ENCODE measurements at places on chromosomes 4 and X.

DNA sequence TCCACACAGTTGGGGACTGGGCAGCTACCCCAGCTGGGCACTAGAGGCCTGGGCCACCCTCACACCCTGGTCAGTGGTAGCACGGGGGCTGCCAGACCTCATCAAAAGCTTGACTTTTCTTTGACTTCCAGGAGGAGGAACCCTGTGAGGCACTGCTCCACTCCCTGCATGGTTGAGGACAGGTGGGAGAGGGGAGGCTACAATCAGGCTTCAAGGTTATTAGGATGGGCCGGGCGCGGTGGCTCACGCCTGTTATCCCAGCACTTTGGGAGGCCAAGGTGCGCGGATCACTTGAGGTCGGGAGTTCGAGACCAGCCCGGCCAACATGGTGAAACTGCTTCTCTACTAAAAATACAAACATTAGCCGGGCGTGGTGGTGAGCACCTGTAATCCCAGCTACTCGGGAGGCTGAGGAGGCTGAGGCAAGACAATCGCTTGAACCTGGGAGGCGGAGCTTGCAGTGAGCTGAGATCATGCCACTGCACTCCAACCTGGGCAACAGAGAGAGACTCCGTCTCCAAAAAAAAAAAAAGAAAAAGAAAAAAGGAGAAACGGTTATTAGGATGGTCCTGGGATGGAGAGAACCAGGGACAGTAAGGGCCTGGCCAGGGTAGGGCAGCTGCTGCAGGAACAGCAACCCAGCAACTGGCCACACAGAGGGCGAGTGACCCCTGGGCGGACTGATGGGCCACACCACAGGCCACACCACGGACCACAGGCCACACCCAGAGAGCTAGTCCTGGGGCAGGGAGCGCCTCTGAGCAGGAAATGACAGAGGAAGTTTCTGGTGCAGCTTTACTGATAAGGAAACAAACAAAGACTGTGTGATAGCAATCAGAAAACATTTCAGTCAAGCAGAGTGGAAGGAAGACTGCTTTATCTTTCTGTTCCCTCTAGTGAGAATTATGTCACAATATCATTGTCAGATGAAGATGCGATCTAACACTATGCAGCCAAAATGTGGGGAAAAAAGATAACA is 20.5 kb upstream of the OPN1LW start:
- DNase-seq, result peak; percentile 7

- DNase-seq, result no peak
Measured at GRCh38 chr4:8834681-8835220, 36.9 kb downstream of the HMX1 start.

DNA sequence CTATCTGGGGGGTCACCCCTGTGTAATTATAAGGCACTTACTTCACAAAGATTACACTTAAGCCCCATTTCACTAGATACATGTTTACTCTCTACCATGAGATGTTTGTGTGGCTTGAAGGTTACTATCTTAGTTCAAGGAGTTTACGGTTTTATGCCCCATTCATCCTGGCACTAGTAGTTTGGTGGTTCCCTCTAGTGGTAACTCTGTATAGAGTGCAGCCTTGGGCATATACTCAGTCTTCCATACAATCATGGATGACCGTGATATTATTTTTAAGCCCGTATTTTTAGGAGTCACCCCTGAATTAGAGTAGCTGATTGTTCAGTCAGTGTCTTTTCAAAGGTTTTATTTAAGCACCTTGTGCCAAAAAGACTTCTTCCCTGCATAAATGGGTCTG is 109.9 kb upstream of the FAM47C start:
- no peak for DNase-seq

- peak; percentile 92 for DNase-seq
Measured at GRCh38 chr4:82890901-82891706, at the start of gene SEC31A. SEC31A (minus strand) TSS chr4:82891153; CDS start chr4:82881936, 9,217 bp downstream.

DNA sequence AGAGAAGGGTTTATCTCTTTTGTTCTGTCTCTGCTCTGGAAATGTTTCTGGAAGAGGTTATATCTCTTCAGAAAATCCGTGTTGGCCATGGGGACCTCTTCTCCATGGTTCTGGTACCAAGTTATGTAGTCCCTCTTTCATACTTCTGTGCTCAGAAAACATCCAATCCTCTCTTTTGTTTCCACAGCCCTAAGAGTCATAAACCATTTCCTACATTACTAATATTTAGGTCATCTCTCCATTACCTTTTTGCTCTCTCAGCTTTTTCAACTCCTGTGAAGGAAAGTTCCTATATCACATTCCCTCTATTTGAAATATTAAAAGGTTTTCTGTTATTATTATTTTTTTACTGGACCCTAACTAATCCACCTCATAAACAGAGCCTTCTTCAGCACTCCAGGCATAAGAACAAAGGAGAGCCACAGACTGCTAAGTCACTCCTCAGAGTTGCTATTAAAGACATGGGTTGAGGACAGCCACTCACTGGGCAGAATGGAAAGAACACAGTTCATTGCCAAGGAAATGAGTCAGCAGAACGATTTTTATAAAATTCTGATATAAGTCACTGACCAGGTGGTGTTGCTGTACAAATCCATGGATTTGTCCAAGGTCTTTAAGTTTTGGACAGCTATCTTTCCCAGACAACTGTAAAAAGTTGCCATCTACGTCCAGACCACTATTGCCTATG is 122.4 kb upstream of the NPY2R start:
- DNase-seq, result no peak

DNA sequence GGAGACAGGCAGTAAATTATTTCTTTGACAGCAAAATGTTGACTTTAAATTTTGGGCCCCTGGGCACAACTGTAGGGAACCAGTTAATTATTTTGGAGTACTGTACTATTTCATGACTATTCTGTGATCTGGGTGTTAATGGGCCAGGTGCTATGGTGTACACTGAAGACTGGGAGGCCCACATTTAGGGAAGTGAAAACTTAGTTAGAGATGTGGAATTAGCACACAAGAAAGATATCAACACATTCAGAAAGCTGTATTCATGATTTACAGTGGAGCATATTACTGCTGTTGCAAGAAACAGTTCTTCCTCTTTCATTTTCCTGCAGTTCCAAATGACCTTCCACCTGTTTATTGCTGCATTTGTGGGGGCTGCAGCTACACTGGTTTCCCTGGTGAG is 12.4 kb downstream of the PLP1 start:
- DNase-seq, result no peak

GRCh38 chrX:155031657-155032056 is 5.0 kb downstream of the FUNDC2 start:
- no peak for DNase-seq

- no peak for DNase-seq
Measured at GRCh38 chrX:112731793-112732192, 52.1 kb upstream of the LHFPL1 start.

DNA sequence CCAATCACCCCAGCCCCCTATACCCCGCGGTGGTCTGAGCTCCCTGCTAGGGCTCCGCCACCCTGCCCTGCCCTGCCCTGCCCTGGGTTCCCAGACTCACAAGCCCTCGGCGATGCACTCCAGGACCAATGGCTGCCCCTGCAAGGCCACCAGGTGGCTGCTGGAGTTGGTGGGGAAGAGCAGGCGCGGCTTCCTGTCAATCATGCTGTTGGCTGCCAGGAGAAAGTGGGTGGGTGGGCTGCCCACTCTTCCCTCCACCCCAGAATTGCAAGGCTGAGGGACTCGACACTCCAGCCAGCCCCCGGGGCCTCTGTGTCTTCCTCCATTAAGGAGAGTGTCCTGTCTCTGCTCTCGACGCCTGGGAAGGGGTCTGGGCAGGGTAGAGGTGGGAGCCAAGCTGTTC is 15.7 kb downstream of the L1CAM start:
- DNase-seq, result no peak

DNA sequence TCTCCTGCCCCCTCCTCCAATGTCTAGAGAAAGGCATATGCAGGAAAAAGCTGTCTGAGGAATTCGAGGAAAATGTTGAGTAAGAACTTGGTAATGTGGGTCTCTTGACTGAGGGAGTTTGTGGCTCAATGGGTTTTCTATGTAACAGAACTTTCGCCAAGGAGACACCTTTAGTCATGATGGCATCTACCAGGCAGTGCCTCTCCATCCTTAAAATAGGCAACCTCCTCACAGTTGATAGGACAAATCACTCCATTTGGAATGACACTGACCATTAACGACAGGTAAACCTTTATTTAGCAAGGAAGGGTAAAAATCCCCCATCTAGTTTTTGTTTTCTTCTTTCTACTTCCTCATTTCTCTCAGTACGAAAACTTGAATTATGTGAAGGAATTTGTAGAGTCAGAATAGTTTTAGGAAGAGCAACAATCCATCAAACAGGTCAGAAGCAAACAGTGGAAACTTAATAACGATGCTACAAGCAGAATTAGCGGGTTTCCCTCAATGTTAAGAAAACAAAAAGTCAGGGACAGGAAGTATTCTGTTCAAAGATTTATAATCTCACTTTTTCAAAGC is 2.7 kb downstream of the GSX2 start:
- no peak for DNase-seq

GRCh38 chrX:38898261-38898660 is 97.0 kb downstream of the MID1IP1 start:
- DNase-seq, result peak; percentile 10

- DNase-seq, result peak; percentile 15
Measured at GRCh38 chr4:140326395-140326993, 47.0 kb upstream of the SCOC start.

GRCh38 chr4:183146478-183146877 is 47.4 kb downstream of the WWC2 start:
- DNase-seq, result no peak

DNA sequence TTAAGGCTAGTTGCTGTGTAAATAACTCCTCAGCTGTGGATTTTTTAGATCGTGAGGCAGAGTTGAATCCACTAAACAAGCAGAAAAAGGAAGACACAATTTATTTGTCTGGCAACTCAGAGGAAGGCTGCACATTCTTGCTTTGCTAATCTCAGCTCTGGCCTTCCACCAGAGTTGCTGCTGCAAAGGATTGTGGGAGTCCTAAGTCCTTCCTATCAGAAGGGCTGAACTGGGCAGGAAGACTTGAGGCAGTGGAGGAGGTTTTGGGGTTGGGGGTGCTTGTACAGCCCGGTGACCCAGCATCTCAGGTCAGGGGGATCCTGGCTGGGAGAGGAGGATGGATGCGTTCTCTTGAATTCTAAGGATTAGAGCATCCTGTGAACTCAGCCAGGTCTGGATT is 11.0 kb upstream of the VSIG1 start:
- no peak for DNase-seq

DNA sequence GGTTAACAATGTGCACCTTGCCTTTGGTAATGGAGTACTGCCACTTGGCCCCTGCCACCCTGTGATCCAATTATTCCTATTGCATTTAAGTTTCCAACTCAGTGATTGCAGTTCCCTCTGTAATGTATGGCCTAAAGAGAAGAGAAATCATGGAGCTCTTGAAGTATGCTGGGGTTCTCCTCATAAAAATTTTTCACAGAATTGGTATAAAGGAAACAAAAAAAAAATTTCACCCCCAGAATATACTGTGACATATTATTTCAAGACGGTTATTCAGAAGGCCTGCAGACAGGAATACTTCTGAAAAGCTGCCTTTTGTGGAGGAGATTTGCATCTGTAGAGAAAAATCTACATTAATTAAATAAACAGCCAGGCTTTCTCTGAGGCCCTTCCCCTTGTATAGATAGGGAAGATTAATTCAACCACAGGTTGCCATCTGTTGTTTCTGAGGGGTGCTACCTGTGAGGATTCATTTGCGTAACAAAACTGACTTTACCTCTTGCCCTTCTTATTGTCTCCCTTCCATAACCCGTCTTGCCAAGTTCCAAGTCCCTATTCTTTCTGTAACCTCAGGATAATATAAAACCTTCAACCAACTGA is 94.8 kb upstream of the LANCL3 start:
- DNase-seq, result no peak

DNA sequence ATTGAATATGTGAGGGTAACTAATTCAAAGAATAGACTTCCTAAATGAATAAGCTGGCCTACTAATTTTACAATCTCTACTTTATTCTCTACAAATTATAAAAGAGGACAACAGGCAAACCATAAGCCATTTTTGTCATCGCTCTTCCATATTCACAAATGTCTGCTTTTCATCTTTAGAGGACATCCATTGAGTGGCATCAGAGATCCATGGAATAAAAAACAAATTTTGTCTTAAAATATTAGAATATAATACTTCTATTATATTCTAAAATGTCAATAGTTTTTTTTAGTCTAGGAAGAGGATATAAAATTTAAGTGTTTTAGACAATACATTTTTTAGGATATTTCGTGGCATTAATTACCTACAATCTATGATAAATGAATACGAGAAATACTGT is 300.9 kb upstream of the TACR3 start:
- no peak for DNase-seq

DNA sequence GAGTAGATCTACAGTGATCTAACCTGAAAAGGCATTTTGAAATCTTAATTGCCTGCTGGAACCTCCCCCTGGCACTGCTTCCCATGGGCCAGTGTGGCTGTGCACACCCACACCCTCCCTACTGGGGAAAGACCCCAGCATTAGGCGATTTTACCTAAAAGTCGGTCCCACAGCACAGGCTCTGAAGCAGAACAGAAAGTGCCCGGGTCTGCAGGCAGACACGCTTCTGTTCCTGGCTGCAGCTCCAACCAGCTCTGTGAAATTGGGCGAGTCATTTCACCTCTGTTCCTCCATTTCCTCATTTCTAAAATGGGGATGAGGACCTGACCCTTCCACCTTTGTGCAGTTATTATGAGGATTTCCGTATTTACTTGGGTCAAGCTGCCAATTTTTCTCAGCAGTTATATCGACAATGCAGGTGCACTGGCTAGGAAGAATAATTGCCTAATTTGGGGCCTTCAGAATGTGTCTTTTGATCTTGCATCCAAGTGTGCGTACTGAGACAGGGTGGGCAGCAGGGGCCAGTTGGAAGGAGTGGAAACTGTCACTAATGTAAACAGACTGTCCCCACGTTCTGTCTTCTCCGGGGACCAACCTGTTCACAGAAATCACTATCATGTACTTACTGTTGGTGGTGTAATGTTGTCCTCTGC is 7.1 kb downstream of the KLF3 start:
- DNase-seq, result peak; percentile 29

DNA sequence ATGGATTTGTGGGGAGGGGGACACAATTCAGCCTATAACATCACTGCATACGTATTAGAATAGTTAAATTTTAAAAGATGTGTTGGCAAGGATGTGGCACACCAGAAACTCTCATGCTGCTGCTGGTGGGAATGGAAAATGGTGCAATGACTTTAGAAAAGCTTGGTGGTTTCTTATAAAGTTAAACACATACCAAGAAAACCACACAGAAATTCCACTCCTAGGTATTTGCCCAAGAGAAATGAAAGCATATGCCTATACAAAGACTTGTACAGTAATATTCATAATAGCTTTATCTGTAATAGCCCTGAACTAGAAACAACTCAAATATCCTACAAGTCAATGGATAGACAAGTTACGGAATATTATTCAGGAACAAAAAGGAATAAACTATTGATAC is 71.3 kb upstream of the PDHA1 start:
- no peak for DNase-seq

DNA sequence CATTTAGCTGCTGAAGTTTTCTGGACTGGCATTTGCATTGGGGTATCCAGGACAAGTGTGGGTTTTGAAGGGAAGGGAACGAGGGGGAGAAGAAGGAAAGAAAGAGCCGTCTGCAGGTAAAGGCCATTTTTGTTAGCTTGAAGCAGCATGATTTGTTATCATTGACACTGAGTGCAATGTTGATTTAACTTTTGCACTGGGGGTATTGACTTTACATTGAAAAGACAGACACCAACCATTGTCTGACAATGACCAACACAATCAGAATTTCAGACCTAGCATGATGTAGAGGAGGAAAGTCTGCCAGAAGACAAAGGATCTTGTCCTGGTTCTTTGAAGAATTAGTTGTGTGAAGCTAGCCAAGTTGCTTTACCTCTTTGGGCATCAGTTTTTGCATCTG is 39.6 kb upstream of the IGFBP7 start:
- no peak for DNase-seq
